H54 (cell line): ENCODE measurements at places on chromosomes 1 and 21.

DNA sequence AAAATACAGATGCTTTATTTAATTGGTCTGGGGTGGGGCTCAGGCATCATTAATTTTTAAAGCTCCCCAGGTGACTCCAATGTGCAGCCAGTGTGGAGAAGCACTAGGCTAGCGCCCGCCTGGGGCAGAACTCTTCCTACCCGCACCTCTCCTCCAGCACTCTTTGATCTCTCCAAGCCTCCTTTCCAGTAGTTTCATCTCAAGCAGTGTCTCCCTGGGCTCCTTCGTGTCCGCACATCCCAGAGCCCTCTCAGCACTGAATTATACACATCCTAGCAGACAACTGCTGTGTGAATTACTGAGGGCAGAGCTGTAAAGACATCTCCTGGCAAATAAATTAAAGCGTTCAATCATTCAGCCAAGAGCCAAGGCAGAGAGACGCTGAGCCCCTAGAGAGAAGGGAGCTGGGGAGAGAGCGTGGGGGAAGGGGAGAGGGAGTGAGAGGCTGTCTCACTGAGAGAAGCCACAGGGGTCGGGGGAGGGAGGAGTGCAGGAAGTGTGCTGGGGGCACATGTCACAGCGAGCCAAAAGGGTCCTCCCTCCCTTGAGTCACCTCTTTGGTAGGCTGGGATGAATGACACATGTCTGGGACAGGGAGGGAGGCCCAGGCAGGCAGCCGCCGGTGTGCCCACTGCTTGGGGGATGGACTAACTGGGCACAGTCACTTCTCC is 21.0 kb upstream of the PARP1 start:
- DNase-seq, result no peak

DNA sequence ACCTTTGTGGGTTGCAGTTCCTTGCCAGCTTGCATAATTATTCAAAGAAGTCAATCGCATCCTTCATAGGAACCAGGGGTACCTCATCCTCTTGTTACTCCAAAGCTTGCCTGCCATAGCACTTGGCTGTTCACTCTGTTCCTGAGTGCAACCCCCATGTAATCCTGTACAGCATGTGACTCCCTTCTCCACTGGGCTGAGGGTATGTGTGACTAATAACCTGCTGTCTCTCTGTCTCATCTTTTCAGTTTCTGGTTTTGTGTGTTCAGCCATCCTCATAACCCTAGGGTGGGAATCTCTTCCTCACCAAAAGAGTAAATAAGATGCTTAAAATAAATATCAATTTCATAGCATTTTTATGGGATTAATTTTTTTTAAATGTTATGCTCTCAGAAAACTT is 351.9 kb downstream of the S1PR1 start:
- DNase-seq, result no peak

GRCh38 chr21:26451081-26451740 is 121.9 kb downstream of the CYYR1 start:
- no peak for DNase-seq

DNA sequence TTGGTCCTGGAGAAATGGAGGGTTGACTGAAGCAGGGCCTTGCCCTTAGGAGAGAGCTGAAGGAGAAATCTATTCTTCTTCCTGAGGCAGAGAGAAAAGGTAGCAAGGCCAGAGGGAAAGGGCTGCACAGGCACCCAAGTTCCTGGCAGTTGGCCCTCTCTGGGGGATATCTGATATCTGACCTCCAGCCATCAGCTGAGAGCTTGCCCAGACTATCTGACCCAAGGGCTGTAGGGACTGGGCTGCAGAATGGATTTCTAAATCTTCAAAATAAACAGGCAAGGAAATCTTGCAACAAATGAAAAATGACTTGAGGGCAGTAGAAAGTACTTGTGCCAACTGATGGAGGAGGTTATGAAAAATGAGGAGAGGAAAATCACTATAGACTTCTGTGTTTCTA is 498 bp upstream of the CLCA2 start:
- no peak for DNase-seq

GRCh38 chr1:184187097-184187496 is 135.6 kb downstream of the TSEN15 start:
- no peak for DNase-seq
